Prostate gland (tissue), 2 donors: ENCODE measurements at places on chromosomes 16 and 17. TPM values are rescaled to one million over a fixed set of nuclear protein-coding genes. Genes with fewer than 3 reads are reported as not detected.

DNA sequence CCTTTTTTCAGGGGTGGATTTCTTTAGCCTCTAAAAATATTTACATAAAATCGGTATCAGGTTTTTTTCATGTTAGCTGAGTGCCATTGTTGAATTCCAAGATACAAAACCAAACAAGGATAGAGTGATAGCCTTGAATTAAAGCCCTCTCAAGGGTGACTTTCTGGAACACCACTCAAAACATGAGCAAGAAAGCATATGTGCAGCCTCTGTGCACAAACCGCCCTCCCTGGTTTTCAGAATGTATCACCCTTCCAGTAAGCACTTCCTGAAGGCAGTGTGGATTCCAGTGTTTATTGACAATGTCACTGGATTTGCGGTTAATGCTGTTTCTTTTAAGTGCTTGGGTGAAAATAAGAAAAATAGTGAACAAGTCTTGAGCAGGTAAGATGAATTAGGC lies 597.7 kb downstream of the TMEM114 start:
- H3K27ac ChIP-seq: no peak overlapping the region
- H3K4me3 ChIP-seq: no peak overlapping the region
- no peaks in the 10 kb centered on the region for H3K4me1 ChIP-seq
- no peak for DNase-seq
- H3K36me3 ChIP-seq: no peaks in the 10 kb centered on the region

- no peak overlapping the region for H3K27ac ChIP-seq
- peaks cover 4% of the 10 kb centered on the region for H3K4me1 ChIP-seq
- DNase-seq: no peak
- H3K27me3 ChIP-seq: no peaks in the 10 kb centered on the region
Measured at GRCh38 chr16:20880867-20881502, 19.2 kb downstream of the DCUN1D3 start.

DNA sequence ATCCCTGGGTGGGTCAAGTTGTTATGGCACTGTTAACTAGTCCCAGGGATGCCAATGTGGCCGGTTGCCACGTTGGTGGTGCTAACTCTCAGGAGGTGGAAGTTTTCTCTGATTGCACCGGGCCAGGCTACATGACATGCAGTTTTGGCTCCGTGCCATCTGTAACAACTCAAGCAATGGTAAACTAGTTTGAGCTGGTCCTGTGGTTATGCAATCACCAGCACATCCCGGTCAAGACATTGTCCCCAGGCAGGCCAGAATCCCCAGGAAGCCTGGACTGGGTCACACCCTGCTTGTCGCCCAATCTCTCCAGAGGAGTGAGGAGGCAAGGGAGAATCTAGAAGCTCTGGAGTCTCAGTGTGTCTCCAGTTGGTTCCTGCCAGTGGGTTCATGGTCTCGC lies 10.1 kb upstream of the CCL17 start:
- H3K4me3 ChIP-seq: no peak overlapping the region
- peak; percentile 83 for DNase-seq
- no peaks in the 10 kb centered on the region for H3K27me3 ChIP-seq
- no peaks in the 10 kb centered on the region for H3K4me1 ChIP-seq

GRCh38 chr16:54996186-54996585 lies 65.5 kb downstream of the IRX5 start:
- H3K27ac ChIP-seq: no peak overlapping the region
- H3K4me1 ChIP-seq: no peaks in the 10 kb centered on the region
- no peaks in the 10 kb centered on the region for H3K27me3 ChIP-seq

- H3K4me1 ChIP-seq: no peaks in the 10 kb centered on the region
- DNase-seq: no peak
- H3K27ac ChIP-seq: no peak overlapping the region
- no peaks in the 10 kb centered on the region for H3K27me3 ChIP-seq
- H3K4me3 ChIP-seq: no peak overlapping the region
Measured at GRCh38 chr17:59498530-59499307, 66.7 kb upstream of the DHX40 start.

DNA sequence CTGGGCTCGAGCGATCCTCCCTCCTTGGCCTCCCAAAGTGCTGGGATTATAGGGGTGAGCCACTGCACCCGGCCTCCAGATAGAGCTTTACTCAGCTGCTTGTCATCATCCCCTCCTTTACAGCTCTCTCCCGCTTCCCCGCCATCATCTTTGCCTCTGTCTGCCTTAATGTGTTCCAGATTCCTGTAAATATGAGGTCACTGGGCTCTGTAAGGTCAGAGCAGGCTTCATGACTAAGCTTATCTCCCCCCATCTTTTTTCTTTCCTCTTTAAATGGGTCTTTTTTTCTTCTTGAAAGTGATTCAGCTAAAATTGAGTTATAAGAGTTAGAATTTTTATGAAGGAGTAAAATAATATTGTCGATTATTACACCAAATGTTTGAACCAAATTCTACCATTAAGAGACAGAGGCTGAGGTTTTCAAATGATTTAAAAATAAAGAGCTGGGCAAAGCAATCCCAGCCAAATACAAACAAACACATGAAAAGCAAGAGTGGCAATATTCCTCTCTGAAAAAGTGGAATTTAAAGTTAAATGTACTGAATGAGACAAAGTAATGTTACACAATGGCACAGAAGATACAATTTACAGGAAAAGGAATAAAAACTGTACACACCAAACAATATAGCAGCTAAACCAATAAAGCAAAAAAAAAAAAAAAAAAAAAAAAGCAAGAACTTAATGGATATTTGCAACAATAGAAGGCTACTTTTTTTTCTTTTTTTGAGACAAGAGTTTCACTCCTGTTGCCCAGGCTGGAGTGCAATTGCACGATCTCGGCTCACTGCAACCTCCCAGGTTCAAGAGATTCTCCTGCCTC lies 62.1 kb downstream of the CRISPLD2 start:
- H3K36me3 ChIP-seq: no peaks in the 10 kb centered on the region
- peaks cover 5% of the 10 kb centered on the region for H3K4me1 ChIP-seq
- DNase-seq: no peak
- no peak overlapping the region for H3K4me3 ChIP-seq

DNA sequence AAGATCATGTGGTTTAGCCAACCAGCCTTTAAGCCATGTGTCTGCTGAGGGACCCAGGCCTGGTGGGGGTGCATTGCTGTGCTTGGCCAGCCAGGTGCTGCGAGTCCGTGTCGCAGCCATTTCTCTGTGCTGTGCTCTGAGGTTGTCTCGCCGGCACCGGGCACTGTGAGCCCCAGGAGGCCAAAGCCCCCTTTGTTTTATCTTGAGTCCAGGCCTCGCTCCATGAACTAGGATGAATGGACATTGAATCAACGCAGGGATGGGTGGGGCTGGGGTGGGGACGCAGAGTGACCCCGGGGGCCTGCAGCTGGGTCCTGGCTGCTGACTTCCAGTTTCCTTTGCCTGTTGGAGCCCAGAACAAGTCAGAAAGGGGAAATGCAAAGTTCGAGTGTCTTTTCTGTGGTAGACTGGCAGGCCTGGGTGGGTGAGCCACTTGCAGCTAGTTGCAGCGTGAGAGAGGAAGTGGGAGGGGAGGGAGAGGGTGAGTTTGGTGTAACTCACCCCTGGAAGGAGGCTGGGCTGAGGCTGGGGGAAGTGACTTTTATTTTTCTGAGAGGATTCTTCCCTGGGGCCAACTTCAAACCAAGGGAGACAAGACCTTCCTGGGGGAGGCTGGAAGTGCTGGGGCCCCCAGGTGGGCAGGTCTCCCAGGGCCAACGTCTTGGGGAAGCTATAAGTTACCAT lies 324.7 kb downstream of the SEC14L1 start:
- H3K27ac ChIP-seq: no peak overlapping the region
- H3K4me1 ChIP-seq: peaks cover 7% of the 10 kb centered on the region
- no peak overlapping the region for H3K4me3 ChIP-seq
- no peak for DNase-seq
- H3K36me3 ChIP-seq: no peaks in the 10 kb centered on the region

GRCh38 chr17:44848257-44848795 lies 643 bp downstream of the HIGD1B start:
- no peak for DNase-seq
- H3K27me3 ChIP-seq: no peaks in the 10 kb centered on the region
- no peaks in the 10 kb centered on the region for H3K4me1 ChIP-seq
- H3K36me3 ChIP-seq: peaks cover under 1% of the 10 kb centered on the region
- H3K27ac ChIP-seq: no peak overlapping the region

GRCh38 chr16:54216268-54216667 lies 70.3 kb downstream of the IRX3 start:
- no peaks in the 10 kb centered on the region for H3K27me3 ChIP-seq
- DNase-seq: no peak
- H3K4me3 ChIP-seq: no peak overlapping the region
- H3K4me1 ChIP-seq: no peaks in the 10 kb centered on the region

GRCh38 chr16:27204312-27204915 lies 1.1 kb downstream of the KDM8 start:
- peak overlapping the region; percentile 94 for H3K27ac ChIP-seq
- no peaks in the 10 kb centered on the region for H3K27me3 ChIP-seq
- no peak for DNase-seq
- peaks cover 7% of the 10 kb centered on the region for H3K4me1 ChIP-seq
- H3K36me3 ChIP-seq: no peaks in the 10 kb centered on the region
- H3K4me3 ChIP-seq: peak overlapping the region; percentile 54

The ZNF385C gene
- 11.8 TPM for total RNA-seq

The GDPD3 gene
- total RNA-seq: 2.4 TPM

The PSMD3 gene
- 96.4 TPM for total RNA-seq

The SECTM1 gene
- total RNA-seq: 12.5 TPM

The SDR42E2 gene
- total RNA-seq: not detected
